ENCODE measurements at places on chromosomes 11 and 22. TPM values are rescaled to one million over a fixed set of nuclear protein-coding genes. Genes with fewer than 3 reads are reported as not detected.

The OR5D14 gene
- total RNA-seq: not detected

The MMP27 gene
- total RNA-seq: not detected

The NFAM1 gene
- total RNA-seq: 2.8 TPM

DNA sequence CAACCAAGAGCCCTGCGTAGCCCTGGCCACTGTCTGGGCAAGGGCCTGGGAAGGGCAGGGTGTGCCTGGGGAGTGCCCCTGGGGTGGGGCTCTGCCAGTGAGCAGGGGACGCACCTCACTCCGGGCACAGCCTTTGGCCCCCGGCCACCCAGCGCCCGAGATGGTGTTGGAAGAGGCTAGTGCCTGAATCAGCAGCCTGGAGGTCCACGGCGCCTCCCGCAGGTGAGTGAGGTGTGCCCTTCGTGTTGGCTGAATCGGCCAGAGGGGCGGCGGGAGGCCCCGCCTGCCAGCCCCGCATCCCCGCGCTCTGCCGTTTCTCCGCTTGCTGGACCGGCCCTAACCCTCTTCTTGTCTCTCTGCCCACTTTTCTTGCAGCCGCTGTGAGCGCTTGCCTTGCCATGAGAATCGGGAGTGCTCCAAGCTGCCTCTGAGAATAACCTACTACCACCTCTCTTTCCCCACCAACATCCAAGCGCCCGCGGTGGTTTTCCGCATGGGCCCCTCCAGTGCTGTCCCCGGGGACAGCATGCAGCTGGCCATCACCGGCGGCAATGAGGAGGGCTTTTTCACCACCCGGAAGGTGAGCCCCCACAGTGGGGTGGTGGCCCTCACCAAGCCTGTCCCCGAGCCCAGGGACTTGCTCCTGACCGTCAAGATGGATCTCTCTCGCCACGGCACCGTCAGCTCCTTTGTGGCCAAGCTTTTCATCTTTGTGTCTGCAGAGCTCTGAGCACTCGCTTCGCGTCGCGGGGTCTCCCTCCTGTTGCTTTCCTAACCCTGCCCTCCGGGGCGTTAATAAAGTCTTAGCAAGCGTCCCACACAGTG, 60.1 kb downstream of the FBLN1 start:
- H3K27me3 ChIP-seq: no peaks in the 10 kb centered on the region
- H3K36me3 ChIP-seq: no peaks in the 10 kb centered on the region

GRCh38 chr11:102476812-102477211, 24.2 kb upstream of the TMEM123 start:
- H3K36me3 ChIP-seq: no peaks in the 10 kb centered on the region
- no peak overlapping the region for H3K4me3 ChIP-seq
- H3K27me3 ChIP-seq: no peaks in the 10 kb centered on the region
- no peak overlapping the region for H3K27ac ChIP-seq
- H3K4me1 ChIP-seq: peaks cover 11% of the 10 kb centered on the region

Data from tibial nerve (tissue), 4 donors.